ENCODE measurements at places on chromosomes 12 and 14.
A peak's percentile ranks its signal among the peaks of the same experiment; 100 is the strongest.

DNA sequence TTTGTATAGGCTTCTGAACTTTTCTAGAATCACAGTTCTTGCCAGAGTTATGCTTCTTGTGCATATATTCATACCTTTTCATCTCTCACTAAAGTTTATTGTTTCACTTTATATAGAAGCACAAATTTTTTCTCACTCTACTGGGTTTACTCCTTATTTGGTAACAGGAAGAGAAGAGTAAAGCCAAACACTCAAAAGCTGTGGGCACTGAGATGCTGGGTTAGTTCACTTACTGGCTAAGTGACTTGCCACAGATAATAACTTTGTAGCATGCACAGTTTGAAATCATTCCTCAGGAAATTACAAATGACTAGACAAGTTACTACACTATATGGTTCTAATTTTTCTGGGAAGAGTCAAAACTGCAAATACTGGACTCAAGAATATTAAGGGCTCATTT is 7.8 kb downstream of the HIGD1C start:
- no peak for DNase-seq

DNA sequence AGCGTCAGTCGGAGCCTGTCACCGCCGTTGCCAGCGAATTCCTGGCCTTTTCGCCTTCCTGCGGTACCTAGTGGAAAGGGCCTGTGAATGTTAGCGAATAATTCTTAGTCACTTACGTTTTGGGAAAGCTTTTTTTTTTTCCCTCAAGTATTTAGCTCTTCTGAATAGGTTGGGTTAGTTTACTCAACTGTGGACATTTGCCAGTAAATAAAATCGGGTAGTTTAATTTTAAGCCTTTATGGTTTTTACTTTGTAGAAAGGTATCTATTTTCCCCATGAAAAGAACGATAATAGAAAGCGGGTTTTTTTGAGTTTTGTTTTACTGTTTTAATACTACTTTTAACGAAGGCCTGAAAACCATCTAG is 1.7 kb downstream of the YY1 start:
- DNase-seq: no peak

GRCh38 chr12:121532503-121533393 is 48.1 kb downstream of the KDM2B start:
- DNase-seq: no peak

DNA sequence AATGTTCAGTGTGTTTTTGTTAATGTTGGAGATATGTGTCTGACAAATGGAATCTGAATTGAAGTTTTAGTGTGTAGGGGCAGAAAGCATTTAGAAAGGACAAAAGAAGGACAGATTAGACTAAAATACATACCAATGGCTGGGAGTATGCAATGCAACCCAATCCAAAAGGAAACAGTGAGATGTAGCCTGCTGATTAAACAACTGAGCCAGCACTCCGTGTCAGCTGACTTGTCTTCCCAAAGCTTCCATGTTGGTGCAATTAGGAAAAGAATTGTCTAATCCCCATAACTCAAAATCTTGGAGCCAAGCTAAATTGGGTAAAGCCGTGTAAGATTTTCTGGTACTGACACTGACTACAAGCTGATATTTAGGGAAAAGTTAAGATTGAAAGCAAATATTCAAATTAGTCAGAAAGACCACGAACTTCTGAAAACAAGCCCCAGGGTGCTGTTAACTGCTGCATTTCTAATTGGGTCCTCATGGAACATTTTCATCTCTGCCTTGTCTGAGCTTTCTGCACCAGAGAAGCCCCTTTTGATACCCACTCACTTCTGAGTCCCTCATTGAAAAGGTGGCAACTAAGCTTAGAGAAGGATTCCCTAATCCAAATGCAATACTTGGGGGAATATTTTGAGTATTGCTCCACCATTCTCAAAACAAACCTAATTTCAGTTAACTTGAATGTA is 109.1 kb downstream of the DAD1 start:
- DNase-seq: no peak

- DNase-seq: no peak
Measured at GRCh38 chr14:21043387-21043973, 1.3 kb downstream of the RNASE7 start.

GRCh38 chr14:67240168-67240932 is 885 bp upstream of the PALS1 start:
- peak; percentile 68 for DNase-seq

GRCh38 chr14:59377491-59377890 is 87.7 kb downstream of the GPR135 start:
- DNase-seq: no peak

DNA sequence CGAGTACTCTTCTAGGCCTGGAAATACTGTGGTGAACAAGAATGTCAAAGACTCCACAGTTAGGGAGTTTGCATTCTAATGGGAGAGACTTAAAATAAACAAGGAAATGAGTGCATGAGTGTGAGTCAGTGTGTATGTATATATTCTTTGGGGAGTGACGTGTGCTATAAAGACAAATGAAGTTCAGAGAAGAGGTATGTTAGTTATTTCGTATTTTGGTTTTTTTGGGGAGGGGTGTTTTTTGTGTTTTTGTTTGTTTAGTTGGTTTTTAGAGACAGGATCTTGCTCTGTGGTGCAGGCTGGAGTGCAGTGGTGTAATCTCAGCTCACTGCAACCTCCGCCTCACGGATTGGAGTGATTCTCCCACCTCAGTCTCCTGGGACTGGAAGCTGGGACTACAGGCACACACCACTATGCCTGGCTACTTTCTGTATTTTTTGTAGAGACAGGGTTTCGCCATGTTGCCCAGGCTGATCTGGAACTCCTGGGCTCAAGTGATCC is 74.3 kb downstream of the SRGAP1 start:
- peak; percentile 71 for DNase-seq

DNA sequence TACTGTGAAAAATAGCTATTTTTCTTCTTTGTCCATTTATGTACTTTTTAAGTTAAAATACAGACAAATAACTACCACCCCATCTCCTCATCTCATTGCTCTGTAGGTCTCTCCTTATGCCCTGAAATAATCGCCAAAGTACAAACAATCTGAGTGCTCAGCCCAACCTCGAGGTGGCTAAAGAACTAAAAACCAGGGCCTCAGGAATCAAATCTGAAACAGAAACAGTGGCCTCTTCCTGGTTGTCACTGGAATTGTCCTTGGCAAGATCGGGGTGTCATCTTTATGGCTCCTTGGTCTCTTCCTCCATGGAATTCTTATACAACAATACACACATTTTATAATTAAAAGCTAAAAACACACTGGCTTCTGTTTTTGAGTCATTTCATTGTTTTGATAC is 182.4 kb downstream of the ASCL1 start:
- DNase-seq: no peak

GRCh38 chr12:91922139-91922538 is 223.5 kb downstream of the BTG1 start:
- DNase-seq: no peak

GRCh38 chr12:100463661-100464060 is 10.0 kb upstream of the NR1H4 start:
- DNase-seq: no peak

GRCh38 chr14:79514700-79515099 is 696.6 kb downstream of the DIO2 start:
- DNase-seq: peak; percentile 63

DNA sequence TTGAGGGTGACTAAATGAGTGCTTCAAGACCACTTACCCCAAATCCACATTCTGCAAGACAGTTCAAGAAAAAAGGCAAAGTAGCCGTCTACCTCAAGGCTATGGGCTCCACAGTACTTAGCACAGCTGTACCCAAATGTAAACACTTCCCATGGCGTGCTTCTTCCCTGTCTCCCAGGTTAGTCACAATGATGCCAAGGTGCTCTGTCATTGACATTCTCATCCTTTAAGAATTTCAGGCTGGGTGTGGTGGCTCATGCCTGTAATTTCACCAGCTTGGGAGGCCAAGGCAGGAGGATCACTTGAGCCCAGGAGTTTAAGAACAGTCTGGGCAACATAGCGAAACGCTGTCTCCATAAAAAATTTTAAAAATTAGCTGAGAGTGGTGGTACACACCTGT is 51.2 kb upstream of the CERS5 start:
- peak; percentile 82 for DNase-seq

DNA sequence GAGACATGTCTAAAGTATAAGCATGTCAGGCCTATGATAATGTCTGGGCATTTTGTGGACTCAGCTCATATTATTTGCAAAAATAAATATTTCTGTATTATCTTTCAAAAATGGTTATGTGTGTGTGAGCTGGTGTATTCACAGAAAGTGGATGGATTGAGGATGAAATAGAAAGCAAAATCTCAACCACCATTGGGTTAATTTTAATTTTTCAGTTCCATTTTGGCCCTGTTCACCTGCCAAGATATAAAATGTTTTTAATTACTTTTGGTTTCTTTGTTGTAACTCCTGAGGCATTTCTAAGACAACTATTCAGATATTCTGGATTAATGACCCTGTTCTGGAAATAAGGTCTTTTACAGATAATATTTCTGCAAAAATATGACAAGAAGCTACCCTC is 232.7 kb upstream of the PPFIA2 start:
- no peak for DNase-seq

GRCh38 chr12:23699031-23699430 is 250.4 kb downstream of the SOX5 start:
- DNase-seq: no peak

GRCh38 chr12:110183386-110183785 is 59.2 kb downstream of the IFT81 start:
- DNase-seq: no peak

GRCh38 chr14:49659526-49660455 is 24.7 kb upstream of the DNAAF2 start:
- peak; percentile 29 for DNase-seq

DNA sequence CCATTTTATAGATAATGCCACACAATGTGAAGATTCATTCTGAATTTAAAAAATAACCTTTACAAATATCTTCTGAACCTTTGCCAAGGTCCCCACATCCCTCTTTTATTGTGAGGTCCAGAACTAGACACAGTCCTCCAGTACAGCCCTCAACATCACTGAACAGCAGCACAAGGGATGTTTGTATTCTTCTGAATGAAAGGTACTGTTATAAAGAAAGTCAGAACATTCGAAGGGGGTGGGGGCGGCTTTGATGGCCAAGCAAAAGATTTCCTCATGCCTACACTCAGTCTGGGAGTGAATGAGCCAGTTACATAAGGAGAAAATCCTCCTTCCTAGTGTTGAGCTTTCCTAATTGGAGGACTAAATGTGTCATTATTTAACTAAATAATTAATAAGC is 77.3 kb downstream of the PPM1A start:
- DNase-seq: no peak

DNA sequence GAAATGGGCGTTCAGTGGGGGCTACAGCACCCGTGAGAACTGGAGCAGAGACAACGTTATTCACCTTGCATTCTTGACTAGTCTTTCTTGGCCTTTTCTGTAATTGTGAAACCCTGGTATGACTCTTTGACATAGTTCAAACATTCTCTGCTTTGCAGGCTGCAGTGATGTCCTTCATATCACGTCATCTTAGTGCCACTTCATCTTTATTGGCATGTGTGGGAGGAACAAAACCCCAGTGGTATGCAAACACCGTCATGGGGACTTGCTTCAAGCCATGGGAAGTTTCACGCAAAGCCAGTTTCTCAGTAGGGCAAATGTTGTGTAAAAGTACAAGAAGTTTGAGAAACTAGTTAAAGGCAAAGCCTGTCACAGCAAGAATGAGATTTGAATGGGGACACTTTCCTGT is 20.2 kb upstream of the DUSP16 start:
- peak; percentile 79 for DNase-seq

DNA sequence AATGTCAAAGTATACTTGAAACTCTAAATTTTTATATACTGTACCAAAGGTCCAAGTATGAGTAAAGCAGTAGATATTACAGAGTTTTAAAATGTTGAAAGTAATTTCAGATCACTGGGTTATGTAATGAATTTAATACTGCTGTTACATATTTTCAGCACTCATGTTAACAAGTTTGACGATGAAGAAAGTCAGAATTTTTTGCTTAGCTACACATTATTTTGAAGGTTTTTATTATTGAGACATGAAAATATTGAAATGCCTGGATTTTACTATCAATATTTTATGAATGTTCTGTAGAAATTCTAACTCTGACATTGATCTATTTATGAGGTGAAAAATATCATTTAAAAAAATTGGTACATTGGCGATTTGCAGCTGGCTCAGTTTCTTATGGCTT is 1030.3 kb downstream of the FSCB start:
- DNase-seq: no peak

GRCh38 chr12:101051901-101052550 is 158.0 kb downstream of the SLC5A8 start:
- peak; percentile 82 for DNase-seq

Data from A549 (cell line).